ENCODE measurements at places on chromosomes 2 and 18.

GRCh38 chr18:27619906-27620305, 434.8 kb upstream of the CHST9 start:
- DNase-seq = no peak

GRCh38 chr2:100174026-100174431, 31.6 kb upstream of the AFF3 start:
- DNase-seq = no peak

GRCh38 chr18:13620818-13621445, 105.4 kb downstream of the FAM210A start:
- DNase-seq = no peak

- no peak for DNase-seq
These were observed 14.7 kb downstream of the FOSL2 start for GRCh38 chr2:28407131-28407975.

- DNase-seq = no peak
These were observed 1059.7 kb downstream of the TSN start for GRCh38 chr2:122815120-122815519.

Measured in NCI-H187 (cell line).